ENCODE measurements at places on chromosomes 12 and 14. TPM values are rescaled to one million over a fixed set of nuclear protein-coding genes. Genes with fewer than 3 reads are reported as not detected.

- peak; percentile 46 for DNase-seq
Measured at GRCh38 chr14:79011091-79011919, 841.1 kb downstream of the NRXN3 start.

The WNT5B gene
- total RNA-seq, result 0.34 TPM

DNA sequence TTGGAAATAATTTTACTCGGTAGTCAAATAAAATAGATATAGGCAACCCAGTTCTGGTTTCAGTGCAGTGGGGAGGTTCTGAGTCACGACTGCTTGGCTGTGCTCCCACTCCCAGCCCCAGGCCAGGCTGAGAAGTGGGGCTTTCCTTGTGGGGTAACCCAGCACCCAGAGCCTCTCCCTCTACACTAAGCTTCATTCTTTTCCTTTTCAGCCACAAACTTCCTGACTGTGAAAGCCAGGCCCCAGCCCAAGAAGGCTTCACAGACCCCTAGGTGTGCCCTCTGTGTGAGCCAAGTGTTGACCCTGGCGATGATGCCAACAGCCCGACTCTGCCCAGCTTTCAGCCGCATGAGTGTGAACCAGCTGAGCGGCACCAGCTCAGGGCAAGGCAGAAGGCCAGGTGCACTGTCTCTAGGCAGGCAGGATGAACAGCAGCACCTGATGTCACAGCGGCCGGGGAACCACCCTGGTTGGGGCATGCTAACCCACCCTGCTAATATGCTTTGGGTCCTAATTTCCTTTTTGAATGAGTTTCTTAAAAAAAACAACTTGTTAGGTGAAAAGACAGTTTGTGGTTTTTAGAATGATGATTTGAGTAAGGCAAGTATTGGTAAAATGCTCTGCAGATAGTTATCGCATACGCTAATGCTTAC, 42.2 kb upstream of the ATP23 start:
- DNase-seq, result no peak

GRCh38 chr12:111349101-111349747, 19.7 kb downstream of the PHETA1 start:
- DNase-seq, result no peak

DNA sequence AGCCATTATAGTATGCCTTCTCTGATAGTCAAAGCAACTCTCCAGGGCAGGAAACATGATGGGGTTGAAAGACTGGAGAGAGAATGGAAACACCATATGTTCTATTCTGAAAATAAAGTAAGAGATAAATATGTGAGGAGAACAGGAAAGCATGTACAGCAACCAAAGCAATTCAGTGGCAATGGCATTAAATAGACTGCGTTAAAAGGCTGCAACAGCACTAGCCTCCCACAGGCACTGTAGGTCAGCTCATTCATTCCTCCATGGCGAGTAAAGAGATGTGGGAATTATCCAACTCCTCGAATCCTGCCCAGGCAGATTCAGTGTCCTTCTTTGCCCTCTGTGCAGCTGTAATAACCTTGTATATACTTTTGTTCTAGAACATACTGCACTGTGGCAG, 43.8 kb downstream of the ANO6 start:
- no peak for DNase-seq

The ZNF140 gene
- 16.7 TPM for total RNA-seq

- no peak for DNase-seq
Measured at GRCh38 chr12:131923260-131923659, 5.8 kb upstream of the PUS1 start.

- DNase-seq, result no peak
Measured at GRCh38 chr14:103862393-103862782, 15.0 kb upstream of the PPP1R13B start.

The TDRD9 gene
- not detected for total RNA-seq

The GDF3 gene
- not detected for total RNA-seq

DNA sequence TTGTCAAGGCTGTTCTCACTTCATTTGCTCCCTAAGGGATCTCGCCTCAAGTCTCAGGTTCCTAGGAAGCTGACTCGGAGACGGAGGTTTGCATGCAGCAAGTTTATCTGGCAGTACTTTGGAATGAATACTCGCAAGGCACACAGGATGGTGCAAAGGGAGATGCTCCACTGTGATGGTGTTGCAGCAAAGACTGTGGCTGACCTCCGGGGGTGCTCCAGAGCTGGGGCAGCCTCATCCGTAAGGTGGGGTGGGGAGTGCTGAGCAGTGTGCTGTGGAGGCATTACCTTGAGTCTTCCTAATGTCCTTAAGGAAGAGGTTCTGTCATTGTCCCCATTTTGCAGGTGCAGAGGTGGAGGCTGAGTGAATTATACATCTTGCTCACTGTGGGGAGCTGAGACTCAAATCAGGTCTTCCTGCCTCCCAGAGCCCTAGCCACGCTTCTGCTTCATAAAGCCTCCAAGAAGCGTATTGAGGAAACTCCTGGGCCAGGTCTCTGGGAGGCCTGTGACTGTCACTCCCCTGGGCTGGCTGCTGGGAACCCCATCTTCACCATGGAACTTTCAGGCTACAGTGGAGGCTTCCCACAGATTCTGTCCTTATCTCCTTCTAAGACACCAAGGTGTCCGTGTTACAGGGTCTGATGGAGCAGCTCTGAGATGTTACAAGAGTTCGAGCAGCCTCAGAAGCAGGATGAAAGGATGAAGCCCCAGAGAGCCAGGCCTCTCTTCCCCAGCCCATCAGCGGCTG, 39.5 kb downstream of the GALNT16 start:
- no peak for DNase-seq

The PLEKHH1 gene
- 8.9 TPM for total RNA-seq

DNA sequence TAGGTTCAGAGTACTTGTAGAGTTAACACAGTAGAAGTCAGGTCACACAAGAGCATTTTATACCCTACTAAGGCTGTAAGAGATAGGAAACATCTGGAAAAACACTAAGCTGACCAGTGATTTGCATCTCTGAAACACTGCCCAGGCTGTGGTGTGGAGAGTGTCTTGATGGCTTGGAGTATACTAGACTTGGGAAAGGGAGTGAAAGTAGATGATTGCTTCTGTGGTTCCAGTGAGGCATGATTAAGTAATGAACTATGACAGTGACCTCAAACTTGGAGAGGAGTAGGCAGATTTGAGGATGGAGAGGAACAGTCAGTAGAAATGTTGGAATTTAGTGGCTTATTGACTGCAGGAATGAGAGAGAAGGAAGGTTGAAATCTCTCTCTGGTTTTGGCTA, 201.2 kb downstream of the FLRT2 start:
- DNase-seq, result no peak

DNA sequence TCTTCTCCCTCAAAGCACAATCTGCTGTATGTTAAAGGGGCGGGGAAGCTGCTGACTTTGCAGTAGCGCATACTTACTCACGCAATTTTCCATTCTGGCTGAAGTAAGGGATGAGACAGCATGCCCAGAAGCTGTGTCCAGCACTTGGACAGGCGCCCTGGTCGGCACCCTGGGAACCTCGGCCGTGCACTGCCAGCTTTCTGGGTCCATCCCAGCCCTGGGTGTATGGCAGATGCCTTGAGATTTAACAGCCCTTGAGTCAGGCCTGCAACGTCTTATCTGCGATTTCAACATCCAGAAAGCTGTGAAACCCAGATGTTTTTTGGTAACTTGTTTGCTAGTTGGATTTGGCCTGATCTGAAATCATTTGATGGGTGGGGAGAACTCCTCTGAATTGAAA, 16.1 kb downstream of the EML1 start:
- no peak for DNase-seq

The DDX47 gene
- total RNA-seq, result 90.4 TPM

- DNase-seq, result no peak
Measured at GRCh38 chr14:74932401-74932901, 9.4 kb upstream of the RPS6KL1 start.

DNA sequence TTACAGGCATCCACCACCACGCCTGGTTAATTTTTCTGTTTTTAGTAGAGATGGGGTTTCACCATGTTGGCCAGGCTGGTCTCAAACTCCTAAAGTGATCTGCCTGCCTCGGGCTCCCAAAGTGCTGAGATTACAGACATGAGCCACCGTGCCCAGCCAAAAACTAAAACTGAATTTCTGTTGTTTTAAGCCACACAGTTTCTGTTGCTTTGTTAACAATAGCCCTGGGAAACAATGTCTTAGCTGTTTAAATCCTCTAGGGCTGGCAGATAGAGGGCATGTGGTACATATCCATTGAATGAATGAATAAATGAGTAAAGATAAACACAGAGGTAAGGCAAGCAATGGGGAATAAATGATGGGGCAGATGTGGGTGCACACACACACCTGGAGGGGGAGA, 8.0 kb upstream of the EIF5 start:
- DNase-seq, result no peak

The EML1 gene
- total RNA-seq, result 39.5 TPM

DNA sequence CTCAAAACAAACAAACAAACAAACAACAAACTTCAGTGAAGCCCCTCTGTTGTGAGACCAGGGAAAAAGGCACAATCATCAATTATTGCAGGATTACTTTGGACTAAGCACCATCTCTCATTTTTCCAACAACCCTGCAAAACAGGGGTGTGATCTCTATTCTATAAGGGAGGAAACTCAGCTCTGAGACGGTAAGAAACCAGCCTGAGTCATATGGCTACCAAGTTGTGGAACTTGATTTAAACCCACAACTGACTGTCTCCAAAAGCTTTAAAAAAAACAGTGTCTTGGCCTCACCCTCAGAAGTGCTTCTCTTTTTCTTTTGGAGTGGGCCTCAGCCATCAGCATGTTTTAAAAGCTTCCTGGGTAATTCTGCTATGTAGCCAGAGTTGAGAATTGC, 49.8 kb downstream of the RIN3 start:
- DNase-seq, result no peak

DNA sequence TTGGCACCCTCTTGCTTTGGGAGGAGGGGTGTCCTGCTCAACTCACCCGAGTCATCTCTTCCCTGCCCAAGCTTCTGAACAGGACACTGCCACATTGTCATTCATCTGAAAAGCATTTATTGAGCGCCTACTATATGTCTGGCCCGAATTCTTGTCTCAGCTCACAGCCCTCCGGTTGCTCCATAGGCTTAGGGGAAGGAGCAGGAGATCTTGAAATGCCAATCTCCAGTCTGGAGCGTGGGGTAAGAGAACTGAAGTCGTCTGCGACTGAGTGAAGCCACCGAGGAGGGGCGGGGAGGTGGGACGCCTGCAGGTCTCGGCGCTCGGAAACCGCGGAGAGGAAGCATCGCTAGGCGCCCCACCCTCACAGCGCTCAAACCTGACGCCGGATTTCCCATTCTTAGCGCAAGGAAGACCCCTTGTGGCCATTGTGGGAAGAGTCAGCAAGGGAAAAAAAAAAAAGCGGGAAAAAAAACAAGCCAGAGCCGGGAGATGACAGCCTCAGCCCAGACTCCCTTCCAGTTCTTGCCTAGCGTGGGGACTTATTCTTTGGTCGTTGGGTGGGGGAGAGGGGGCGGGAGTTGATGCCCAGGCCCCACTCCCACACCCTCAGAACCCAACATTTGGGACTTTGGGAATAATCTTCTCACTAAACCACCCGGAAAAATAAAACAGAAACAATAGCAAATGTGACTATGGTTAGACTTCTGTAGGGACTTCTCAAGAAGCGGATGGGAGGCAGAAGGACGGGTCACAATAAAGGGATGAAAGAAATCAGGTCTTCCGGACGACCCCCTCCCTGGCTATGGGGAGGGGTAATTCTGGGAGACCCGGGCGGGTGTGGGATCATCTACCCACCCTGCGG, 28.2 kb upstream of the SMUG1 start:
- DNase-seq, result peak; percentile 97

The ACSM4 gene
- not detected for total RNA-seq

- DNase-seq, result peak; percentile 2
Measured at GRCh38 chr14:27929797-27930347, 836.7 kb upstream of the FOXG1 start.

The SLC2A3 gene
- total RNA-seq, result 23.0 TPM

GRCh38 chr14:104977681-104978653, at the start of gene AHNAK2:
TSS of gene AHNAK2 (minus strand) at chr14:104978374. CDS start at chr14:104978237, 137 bp downstream.
- DNase-seq, result peak; percentile 76

- DNase-seq, result peak; percentile 67
Measured at GRCh38 chr12:56129206-56129941, 1.3 kb downstream of the ESYT1 start.

DNA sequence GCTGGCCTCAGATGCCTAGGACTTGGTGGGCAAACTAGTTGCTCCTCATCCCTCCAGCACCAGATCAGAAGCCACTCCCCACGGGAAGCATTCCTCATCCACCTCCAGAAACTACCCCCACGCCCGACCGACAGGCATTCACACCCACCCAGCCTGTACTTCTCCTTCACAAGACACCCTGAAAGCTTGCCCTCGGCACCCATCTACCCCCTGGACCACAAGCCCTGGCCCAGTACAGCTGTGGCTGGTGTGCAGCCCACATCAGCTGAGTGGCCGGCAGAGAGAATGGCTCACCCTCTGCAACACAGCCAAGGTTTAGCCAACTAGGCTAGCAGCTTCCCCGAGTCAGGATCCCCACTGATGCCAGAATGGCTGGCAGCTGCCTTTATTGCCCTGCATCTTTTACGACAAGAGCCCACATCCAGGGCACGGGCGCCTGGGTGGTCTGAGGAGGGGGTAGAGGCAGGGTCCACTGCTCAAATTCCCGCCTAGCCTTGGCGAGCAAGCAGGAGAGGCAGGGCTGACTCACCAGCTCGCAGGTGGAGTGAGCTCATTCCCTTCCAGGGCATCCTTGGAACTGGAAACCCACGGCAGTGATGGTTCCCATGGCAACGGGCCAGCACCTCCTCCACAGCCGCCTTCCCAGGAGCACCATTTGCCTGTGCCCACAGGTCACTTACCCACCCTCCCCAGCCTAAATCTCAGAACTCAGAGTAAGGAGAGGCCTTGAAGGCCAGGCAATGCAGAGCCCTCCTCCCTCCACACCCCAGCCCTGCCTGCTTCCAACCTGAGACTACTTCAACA, 17.1 kb downstream of the ACTN1 start:
- DNase-seq, result no peak

- DNase-seq, result peak; percentile 27
Measured at GRCh38 chr12:75666939-75667334, 155.5 kb upstream of the KRR1 start.

- DNase-seq, result no peak
Measured at GRCh38 chr12:1830401-1830845, 10.1 kb downstream of the LRTM2 start.

GRCh38 chr12:14578646-14579045, 11.0 kb upstream of the PLBD1 start:
- no peak for DNase-seq

GRCh38 chr12:78914859-78915331, 50.3 kb downstream of the SYT1 start:
- no peak for DNase-seq

The SOAT2 gene
- not detected for total RNA-seq
